GM23338 (cell line): ENCODE measurements at places on chromosomes 4 and X. TPM values are rescaled to one million over a fixed set of nuclear protein-coding genes. Genes with fewer than 3 reads are reported as not detected.

DNA sequence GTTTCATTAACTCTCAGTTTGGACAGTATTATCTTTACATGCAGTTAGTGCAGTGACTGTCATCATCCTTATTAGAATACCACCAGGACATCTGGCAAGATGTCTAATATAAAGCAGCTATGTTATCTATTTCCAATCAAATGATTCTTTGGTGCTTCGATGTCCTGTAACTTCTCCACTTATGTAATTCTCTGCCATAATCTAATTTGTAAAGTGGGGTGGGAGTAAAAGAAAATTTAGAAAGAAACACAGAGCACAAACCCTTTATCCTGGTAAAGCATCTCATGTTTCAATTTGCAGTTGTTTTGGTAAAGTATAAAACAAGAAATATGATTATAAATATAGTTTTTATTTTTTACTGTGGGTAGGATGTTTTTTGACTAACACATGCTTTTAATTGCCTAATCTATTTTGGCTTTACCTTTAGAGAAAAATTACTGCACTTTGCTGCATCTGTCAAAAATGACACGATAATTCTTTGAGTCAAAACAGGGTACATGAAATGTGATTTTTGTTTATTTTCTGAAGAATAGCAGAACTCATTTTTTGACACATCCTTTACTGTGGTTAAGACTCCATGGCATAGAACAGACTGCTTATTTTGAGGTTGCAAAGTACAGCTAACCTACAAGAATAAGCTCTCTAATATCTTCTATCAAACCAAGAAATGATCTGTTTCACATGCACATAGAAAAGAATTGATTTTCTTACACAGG is 382.9 kb downstream of the RPA4 start:
- no peak overlapping the region for H3K4me3 ChIP-seq
- H3K27ac ChIP-seq: no peak overlapping the region
- DNase-seq: no peak
- H3K36me3 ChIP-seq: no peaks in the 10 kb centered on the region
- no peaks in the 10 kb centered on the region for H3K27me3 ChIP-seq
- H3K4me1 ChIP-seq: peaks cover 17% of the 10 kb centered on the region

- no peak for DNase-seq
- no peak overlapping the region for H3K27ac ChIP-seq
- no peak overlapping the region for H3K4me3 ChIP-seq
- no peaks in the 10 kb centered on the region for H3K4me1 ChIP-seq
Measured at GRCh38 chr4:138344054-138344453, 101.9 kb upstream of the SLC7A11 start.

DNA sequence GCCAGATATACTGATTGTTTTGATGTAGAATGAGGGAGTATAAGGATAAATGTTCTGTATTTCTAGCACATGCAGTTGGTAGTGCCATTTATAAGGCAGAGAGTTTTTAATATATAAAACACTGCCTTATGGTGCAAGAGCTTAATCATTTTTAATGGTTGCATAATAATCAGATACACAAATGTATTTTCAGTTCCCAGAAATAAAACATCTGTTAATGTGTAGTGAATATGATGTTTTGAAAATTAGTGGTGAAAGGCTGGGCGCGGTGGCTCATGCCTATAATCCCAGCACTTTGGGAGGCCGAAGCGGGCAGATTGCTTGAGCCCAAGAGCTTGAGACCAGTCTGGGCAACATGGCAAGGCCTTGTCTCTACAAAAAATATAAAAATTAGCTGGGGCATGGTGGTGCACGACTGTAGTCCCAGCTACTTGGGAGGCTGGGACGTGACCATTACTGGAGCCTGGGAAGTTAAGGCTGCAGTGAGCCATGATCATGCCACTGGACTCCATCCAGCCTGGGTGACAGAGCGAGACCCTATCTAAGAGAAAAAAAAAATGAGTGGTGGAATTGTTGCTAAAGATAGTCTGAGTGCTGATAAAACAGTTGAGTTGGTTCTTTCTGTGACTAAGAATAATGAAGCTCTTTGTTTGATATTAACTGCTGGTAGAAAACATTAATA is 29.3 kb downstream of the CLCN3 start:
- no peak overlapping the region for H3K4me3 ChIP-seq
- no peak overlapping the region; the same call in 1 of the 2 replicates for H3K27ac ChIP-seq
- no peaks in the 10 kb centered on the region for H3K27me3 ChIP-seq

DNA sequence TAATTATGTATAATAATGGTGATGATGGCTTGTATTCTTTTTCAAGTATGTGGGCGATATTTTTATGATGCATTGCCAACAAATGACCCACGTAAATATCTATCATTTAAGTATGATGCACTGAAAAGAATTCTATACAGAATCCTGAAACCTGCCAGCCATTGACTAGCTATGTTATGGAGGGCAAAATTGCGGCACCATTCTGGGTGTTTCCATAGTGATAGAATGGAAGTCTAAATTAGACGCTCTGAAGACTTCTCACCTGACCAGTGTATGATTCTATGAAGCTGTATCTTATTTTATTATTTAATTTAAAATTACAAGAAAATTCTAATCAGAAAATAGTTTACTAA is 677 bp upstream of the CENPC start:
- no peaks in the 10 kb centered on the region for H3K27me3 ChIP-seq
- DNase-seq: peak; percentile 8
- 0 out of 2 replicates have a peak, but pooled peaks cover 5% of the 10 kb centered on the region for H3K4me1 ChIP-seq
- peak overlapping the region; percentile 75 for H3K27ac ChIP-seq

DNA sequence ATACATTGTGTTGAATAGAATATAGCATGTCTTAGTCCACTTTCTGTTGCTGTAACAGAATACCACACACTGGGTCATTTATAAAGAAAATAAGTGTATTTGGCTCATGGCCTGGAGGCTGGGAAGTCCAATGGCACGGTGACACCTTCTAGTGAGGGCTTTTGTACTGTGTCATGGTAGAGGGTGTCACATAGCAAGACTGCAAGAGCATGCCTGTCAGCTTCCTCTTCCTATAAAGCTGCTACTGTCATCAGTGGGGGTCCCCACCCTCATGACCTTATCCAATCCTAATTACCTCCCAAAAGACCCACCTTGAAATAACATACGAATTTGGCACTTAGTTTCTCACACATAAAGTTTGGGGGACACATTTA is 193.2 kb downstream of the PTTG2 start:
- H3K27ac ChIP-seq: no peak overlapping the region
- H3K4me1 ChIP-seq: no peaks in the 10 kb centered on the region
- no peak overlapping the region for H3K4me3 ChIP-seq

GRCh38 chr4:150126864-150127203 is 48.6 kb downstream of the DCLK2 start:
- DNase-seq: no peak
- no peaks in the 10 kb centered on the region for H3K27me3 ChIP-seq
- no peak overlapping the region for H3K27ac ChIP-seq
- no peaks in the 10 kb centered on the region for H3K36me3 ChIP-seq
- H3K4me3 ChIP-seq: no peak overlapping the region
- H3K4me1 ChIP-seq: no peaks in the 10 kb centered on the region

GRCh38 chr4:68361146-68361589 is 11.3 kb upstream of the YTHDC1 start:
- no peaks in the 10 kb centered on the region; the same call in 1 of the 2 replicates for H3K4me1 ChIP-seq
- no peak overlapping the region for H3K4me3 ChIP-seq
- peaks cover 24% of the 10 kb centered on the region for H3K27me3 ChIP-seq
- no peak for DNase-seq
- H3K36me3 ChIP-seq: no peaks in the 10 kb centered on the region

Gene CYBB
- total RNA-seq: 0.04 TPM in 1 of 2 replicates, not detected in the other

Gene SMIM43
- 0.56 TPM in 1 of 2 replicates, not detected in the other for total RNA-seq
